ENCODE measurements at places on chromosomes 3 and 15. TPM values are rescaled to one million over a fixed set of nuclear protein-coding genes. Genes with fewer than 3 reads are reported as not detected.

- DNase-seq = no peak
Measured at GRCh38 chr3:71250026-71250425, 333.5 kb downstream of the FOXP1 start.

Gene ACAP2
- 31.2 TPM for total RNA-seq

Gene GXYLT2
- 2.6 TPM for total RNA-seq

- DNase-seq = no peak
Measured at GRCh38 chr15:27850050-27850449, 249.1 kb downstream of the OCA2 start.

Gene CHRM5
- not detected for total RNA-seq

DNA sequence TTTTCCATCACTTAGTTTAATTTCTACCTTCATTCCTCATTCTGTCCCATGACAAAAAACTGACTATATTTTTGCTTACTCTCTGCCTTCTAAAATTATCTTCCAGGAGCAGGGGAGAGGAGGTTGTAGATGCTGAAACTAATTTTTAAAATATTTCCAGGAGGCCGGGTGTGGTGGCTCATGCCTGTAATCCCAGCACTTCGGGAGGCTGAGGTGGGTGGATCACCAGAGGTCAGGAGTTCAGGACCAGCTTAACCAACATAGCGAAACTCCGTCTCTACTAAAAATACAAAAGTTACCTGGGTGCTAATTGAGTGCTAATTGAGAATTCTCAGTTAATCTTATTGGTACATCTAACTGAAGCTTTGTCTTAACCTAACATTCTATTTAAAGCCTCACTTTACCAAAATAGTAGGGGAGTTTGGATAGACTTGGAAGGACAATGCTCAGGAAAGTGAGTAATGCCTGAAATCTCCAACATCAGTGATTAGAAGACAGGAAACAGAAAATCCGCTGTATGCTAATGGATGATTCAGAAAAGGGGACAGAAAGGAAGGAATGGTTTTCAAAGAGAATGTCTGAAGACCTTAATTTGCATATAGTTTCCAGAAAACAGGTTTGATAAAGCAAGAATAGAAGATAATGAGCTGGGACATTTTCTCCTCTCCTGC is 336.1 kb downstream of the GBE1 start:
- no peak for DNase-seq
